H1 (cell line): ENCODE measurements at places on chromosomes 16 and 17. TPM values are rescaled to one million over a fixed set of nuclear protein-coding genes. Genes with fewer than 3 reads are reported as not detected.

PLLP gene
- 2.3 and 2.9 TPM in 2 replicates for total RNA-seq

KCNH6 gene
- total RNA-seq: 1.8 TPM in 2 replicates

TBX6 gene
- 2.3 and 2.8 TPM in 2 replicates for total RNA-seq

TEKT5 gene
- total RNA-seq: not detected in 2 replicates

NOL3 gene
- 1.6 and 2.2 TPM in 2 replicates for total RNA-seq

HEATR9 gene
- total RNA-seq: not detected in 2 replicates

OR1F1 gene
- 0.48 and 0.52 TPM in 2 replicates for total RNA-seq

ESRP2 gene
- total RNA-seq: 45.8 and 50.3 TPM in 2 replicates

KRT33A gene
- not detected in 2 replicates for total RNA-seq

CACNA1H gene
- 27.2 and 28.7 TPM in 2 replicates for total RNA-seq

DNA sequence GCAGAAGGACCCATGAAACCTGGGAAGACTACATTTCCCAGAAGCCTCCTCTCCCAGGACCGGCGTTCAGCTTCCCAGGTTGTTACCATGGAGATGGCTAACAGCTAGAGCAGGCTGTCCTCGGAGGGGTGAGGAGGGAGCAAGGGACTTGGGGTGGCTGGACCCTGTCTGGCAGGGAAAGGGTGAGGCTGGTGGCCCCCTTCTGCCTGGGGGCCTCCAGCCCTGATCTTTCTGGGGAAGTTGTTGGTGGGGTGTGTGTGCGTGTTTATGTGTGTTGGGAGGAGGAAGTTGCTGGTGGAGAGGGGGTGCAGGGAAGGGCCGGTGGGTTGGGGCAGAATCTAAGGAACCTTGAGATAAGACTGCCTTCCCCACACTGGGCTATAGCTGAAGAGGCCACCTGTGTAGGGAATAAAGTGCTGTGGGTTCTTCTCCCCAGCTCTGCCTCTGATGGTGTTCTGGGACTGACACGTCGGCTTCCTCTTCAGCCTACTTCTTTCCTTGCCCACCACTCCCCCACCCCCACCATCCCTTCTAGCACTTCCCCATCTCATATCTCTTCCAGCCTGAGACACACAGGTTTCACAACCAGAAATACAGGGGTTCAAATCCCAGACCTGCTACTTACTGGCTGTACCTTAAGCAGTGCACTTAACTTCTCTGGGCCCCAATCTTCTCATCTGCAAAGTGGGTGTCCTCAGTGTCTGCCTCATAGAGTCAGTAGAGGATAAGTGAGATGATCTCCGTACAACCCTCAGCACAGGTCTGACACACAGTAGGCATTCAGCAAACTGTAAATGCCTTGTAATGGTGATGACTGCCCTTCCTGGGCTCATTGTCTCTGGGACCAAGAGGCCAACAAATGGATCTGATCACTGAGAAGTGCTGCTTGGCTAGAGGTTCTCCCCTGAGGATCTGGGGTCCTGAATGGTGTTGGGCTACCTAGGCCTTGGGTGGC lies at the start of gene DRC7:
Gene DRC7, plus strand, starts transcription at position 82 of the 955 bp plus-strand sequence. CDS start 3,144 bp downstream, outside the sequence.
- peak; percentile 64 for DNase-seq

DNA sequence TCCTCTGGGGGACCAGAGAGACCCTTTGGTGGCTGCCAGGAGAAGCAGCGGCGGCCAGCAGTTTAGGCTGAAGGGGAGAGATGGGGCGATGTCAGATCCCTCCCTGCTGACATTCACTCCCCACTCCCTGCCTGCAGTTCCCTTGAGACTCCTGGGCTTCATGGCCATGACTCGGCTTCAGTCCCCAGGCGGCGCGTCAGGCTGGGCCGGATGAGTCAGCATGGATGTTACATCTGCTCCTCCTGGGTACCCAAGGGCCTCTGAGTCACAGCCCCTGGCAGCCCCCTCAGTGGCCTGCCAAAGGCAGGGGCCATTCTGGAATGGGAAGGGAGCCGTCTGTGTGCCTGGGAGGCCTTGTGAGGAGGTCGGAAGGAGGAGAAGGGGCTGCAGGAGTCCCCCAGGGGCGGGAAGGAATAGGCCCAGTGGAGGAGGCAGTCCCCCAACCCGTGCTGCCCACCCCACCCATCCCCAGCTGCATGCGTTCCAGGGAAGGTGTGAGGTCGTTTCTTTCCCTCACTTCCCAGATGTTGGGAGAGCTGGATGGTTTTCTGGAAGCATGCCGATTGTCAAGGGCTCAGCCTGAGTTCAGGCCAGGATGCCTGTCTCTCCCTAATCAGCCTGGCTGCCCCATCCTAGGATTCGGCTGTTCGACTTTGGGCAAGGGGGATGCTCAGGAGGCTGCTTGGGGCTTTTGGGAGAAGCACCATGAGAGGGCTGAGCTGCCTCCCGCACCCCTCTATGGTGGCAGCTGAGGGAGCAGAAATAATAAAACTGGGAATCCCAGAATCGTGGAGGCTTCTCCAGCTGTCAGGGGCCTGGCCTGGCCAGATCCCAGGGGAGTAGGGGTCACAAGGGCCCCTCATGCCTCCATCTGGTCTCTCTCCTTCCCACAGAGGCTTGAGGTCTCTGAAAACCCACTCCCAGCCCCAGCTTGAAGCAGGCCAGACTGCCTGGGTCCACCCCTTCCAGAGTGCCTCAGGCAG lies 9.7 kb downstream of the RHBDL3 start:
- DNase-seq: no peak

DNA sequence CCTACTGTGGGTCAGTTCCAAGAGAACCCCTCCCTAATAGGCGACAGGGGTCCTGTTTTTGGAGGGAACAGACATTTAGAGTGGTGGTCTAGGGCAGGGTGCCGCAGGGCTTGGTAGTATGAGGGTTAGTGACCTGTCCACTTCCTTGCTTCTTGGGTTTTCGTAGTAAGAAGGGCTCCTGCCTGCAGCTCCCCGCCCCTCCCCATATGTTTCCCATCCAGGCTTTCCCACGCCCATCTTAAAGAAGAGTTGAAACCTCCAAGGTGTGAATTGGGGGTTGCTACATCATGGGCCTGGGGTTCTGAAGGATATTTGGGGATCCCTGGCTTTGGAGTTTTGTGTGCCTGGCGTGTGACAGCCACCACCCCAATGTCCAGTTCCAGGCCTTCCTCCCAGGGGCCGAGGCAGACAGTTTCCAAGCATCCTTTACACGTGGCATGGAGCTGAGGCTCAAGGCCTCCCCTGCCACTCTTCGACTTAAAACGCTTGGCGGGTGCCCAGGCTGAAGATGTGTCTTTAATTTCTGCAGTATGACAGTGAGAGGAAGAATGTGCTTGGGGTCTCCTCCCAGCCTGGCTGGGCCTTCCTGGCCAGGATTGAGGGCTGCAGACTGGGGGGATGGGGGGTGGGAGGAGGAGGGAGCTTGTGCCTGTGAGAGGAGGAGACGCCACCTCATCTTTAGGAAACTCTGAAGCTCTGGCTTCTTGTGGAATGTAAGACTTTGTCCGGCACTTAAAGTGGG lies 2.3 kb upstream of the COL1A1 start:
- no peak for DNase-seq

DNA sequence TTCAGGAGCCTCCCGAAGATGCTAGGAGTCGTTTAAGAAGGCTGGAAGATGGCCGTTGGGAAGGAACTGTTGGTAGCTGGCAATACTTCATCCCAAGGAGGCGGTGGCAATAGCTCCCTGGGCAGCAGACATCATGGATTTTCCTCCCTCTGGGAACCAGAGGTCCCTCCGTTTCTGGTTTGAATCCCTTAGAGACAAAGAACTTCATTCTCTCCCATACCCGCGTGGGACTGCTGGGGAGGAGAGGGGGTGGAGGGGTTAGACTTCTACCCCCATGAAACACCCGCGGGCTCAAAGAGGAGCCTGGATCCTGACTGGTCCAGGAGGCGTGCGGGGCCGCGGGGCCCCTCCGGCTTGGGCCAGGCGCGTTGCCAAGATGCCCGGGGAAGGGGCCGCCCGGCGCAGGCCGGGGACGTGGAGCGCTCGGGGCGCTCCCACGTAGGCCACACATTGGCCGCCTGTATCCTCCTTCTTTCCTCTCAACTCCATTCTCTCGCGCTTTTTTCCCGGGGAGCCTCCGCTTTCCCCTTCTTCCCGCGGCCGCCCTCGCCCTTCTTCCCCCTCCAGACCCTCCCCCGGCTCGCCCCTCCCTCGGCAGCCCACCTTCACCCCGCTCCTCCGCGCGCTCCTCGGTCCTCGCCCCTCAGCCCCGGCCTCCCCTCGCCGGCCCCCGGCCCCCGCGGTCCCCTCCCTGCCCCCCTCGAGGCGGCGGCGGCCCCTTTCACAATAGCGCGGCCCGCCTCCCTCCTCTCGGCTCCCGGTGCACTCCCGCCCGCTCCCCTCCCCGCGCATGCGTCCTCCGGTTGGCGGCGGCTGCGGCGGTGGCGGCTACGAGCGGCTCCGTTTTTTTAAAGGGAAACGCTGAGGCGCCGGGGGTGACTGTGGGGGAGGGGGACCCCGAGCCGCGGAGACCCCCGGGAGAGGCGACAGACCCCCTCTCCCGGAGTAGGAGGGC lies at the start of gene MSL1:
Gene MSL1, plus strand, starts transcription at position 791 of the 955 bp plus-strand sequence. CDS start 642 bp downstream, outside the sequence.
- no peak for DNase-seq
